EL (cell line): ENCODE measurements at places on chromosomes 12 and 14.
A peak's percentile ranks its signal among the peaks of the same experiment; 100 is the strongest.

GRCh38 chr12:89497467-89497866, 27.1 kb downstream of the GALNT4 start:
- no peak for DNase-seq

GRCh38 chr14:22202313-22202712, 386.7 kb downstream of the DAD1 start:
- DNase-seq, result no peak

DNA sequence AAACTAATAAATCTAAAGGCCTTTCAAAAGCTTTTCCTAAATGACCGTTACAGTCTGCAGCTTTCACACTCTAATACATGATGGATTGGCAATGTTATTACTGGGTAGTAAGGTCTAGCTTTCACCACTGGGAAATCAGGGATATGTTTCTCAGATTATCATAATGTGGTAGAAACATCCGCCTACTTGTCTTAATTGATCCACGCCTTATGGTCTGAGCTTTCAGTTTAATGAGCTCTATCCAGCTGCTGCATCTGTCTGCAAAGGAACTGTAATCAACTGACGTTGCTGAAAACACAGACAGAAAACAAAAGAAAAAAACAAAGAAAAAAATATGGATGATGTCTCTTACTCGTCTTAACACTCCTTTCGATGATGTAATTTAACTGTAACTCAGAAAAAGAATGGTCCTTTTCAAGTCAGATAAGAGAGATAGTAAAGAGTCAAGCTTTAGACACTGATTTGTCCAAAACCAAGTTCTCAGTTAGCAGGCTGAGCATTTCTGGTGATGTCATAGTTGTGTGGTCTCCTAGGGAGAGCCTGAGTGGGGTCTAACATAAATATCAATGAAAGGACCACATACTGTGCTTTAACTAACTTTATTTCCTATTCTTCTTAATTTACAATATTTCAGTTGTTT, 85.9 kb downstream of the C2CD5 start:
- no peak for DNase-seq

GRCh38 chr12:71686658-71687025, 760 bp downstream of the TMEM19 start:
- no peak for DNase-seq

GRCh38 chr12:124778411-124778810, 85.3 kb downstream of the SCARB1 start:
- DNase-seq, result no peak

DNA sequence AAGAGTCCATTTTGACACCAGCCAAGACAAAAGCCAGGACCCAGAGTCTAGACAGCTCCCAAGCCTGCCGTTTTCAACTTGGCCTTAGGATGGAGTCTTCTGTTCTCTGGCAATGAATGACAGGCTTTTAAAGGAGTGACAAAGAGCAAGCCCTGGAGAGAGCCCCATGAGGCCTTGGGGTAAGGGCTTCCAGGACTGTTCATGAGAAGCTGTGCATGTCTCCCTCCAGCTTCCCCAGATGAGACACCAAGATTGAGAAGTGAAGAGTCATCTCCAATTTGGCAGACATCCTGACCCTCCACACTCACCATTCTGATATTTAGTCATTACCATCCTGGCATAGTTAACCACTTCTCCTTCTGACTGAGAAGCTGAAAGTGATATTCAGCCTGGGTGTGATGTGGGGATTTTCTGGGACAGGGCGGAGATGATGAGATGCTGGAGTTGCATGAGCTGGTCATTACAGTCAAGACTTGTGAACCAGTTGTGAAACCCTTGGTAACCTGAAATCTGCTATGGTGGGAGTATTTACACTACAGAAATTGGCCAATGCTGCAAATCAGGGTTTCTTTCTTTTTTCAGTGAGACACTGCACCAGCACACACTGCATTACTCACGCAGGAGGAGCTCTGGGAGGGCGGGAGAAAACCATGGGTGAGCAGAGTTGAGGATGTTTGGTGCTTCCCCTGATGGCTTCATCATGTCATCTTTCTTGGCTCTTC, 77.8 kb downstream of the VCPKMT start:
- peak; percentile 99 for DNase-seq

DNA sequence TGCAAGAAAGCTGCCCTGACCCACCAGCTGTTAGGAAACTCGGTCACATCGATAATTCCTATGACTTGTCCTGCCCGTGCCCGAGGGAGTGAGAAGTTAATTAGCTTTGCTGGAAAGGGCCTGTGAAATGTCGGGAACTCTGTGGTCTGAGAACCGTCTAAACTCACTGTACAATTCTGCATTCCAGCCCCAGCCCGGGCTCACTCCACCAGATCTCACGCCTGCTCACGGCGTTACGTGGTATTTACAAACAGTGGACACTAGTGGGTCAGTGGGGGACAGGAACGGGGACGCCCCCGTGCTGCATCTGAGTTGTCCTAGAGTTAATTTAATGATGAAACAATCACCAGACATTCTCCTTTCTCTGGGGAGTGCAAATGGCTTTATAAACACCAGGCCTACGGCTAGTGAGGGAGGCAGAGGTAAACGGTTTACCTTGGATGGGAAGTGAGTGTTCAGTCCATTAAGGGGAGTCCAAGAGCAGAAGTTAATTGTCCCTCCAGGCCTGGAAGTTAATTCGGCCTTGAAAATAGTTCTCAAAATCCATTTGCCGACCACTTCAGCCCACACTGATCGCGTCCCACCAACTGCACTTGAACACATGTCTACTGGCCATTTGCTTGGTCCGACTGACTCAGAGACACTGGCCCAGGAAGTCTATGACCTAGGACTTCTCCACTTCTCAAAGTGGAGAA, 93.5 kb upstream of the MED13L start:
- DNase-seq, result peak; percentile 49

DNA sequence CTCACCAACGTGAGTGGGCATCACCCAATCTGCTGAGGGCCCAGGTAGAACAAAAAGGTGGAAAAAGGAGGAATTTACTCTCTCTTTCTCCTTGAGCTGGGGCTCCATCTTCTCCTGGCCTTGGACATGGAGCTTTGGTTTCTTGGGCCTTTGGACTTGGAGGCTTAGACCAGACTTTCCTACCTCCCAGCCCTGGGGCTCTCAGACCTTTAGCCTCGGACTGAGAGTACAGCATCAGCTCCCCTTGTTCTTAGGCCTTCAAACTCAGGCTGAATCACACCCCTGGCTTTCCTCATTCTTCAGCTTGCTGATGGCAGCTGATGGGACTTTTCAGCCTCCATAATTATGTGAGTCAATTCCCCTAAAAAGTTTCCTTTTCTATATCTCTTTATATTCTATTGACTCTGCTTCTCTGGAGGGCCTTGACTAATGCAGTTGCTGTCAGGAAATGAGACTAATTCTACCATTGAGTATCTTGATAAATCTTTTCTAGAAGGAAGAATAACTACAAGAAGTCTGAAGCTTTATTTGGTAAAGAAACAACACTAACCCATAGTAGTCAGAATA, 15.9 kb upstream of the CLEC4E start:
- no peak for DNase-seq

DNA sequence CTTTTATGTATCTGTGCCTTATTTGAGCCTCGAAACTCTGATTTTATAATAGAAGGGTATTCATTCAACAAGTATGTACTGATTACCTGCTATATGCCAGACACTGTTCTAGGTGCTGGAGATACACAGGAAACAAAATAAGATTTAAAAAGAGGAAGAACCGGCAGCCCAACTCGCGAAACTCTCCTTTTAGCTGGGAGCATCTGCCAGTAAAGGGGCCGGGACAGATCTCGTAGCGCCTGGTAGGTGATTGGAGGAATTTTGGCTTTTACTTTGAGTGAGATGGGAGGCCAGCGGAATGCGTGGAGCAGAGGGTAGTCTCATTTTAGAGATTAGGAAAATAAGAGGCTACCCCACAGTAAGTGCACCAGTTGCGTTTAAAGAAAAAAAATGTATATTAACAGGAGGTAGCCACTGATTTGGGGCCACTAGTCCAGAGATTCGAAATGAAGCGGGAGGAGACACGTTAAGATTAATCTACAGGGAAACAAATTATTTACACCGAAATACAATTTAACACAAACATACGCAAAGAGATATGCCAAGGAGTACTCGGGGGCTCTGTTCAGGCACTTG, 520 bp upstream of the MON2 start:
- DNase-seq, result peak; percentile 62

DNA sequence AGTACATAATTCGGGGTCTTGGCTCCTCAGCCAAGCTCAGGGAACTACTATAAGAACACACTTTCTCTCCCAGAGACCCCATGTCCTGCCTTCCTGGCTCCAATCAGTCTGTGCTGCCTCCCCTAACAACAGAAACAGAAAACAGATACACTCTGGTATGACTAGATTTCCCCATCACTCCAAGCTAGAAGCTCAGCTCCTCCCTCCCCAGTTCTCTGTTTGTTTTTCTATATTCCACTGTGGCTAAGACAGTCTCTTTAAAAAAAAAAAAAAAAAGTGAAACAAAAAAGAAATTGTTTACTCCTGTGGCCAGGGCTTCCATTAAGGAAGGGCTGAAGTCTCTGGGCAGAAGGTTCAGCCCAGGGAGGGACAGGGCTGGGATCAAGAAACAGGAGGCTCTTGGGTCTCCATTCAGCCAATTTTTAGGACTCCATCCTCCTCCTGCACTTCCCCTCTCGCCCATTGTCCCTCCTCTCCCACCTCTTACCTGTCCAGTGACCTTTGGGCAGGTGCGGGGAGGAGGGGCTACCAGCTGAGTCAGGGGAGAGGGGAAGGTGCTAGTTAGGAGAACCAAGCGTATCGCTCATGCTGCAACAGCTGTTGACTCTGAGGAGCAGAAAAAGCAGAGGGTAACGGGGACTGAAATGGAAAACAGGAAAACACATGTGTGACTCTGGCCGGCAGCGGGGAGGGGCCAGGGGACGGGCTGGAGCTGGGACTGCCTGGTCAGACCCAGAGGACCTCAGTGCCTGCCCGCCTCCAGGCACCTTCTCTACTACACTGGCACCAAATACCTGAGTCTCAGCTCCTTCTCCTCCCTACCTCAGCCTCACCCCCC, 4.1 kb upstream of the SLC7A7 start:
- DNase-seq, result peak; percentile 38

DNA sequence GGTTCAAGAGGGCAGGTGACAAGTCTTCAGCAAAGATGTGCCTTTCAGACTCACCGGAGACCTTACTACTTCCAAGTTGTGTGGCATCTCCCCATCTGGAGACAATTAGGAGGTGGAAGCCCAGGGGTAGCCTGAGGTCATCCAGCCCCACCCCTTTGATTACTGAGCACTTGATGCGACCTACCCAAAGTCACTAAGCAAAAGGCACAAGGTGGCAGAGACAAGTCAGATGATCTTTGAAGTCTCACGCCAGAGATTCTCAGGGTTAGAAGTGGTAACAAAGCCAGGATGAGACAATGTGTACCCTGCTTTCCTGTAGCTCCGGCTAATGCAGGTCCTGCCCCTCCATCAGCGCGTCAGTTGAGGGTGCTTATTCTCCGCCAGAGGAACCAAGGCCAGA, 1.4 kb upstream of the FOXN3 start:
- DNase-seq, result peak; percentile 53

DNA sequence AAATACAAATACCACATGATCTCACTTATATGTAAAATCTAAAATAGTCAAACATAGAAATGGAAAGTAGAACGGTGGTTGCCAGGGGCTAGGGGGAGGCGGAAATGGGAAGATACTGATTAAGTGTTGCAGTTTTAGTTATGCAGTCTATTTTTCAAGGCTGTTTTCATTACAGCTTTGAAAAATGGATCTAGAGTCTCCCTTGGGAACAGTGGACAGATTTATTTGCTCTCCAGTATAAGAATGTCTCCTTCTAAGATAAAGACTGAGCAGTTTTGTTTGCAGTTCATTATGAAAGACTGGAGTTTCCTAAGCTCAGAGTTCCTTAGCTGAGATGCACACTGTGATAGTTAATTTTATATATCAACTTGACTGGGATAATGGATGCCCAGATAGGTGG, 202.5 kb downstream of the KLHL28 start:
- no peak for DNase-seq
